SHP77 (cell line): ENCODE measurements at places on chromosomes 2 and 18.

- no peak for DNase-seq
Measured at GRCh38 chr2:137976274-137976673, 12.0 kb downstream of the HNMT start.

- peak; percentile 69 for DNase-seq
Measured at GRCh38 chr18:63422864-63423304, 608 bp upstream of the VPS4B start.

- DNase-seq = no peak
Measured at GRCh38 chr2:190964170-190964795, 49.7 kb downstream of the STAT1 start.

DNA sequence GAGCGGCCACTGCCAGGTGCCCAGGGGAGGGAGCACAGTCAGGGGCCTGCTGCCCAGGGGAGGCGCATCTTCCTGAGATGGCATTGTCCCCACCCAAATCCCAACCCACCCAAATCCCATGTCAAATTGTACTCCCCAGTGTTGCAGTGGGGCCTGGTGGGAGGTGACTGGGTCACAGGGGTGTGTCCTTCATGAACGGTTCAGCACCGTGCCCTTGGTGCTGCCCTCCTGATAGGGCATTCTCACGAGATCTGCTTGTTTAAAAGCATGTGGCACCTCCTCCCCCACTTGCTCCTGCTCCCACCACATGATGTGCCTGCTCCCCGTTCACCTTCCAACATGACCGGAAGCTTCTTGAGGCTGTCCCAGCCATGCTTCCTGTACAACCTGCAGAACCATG is 27.6 kb downstream of the ANKMY1 start:
- no peak for DNase-seq

DNA sequence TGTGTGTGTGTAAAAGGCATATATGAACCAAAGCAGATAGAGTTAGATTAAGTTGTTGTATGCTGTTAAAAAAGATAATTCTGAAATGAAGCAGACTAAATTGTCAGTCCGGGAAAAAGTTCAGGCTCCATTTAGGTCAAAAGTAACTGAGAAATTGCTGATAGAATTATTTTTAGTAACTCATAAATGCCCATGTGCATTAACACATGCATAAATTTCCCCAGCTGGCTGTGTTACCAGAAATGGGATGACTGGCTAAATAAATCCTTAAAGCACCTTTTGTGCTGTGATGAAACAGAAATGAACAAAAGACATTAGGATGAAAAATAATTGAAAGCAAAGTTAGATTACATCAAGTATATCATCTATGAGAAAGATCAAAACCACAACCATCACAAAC is 111.3 kb downstream of the NYAP2 start:
- DNase-seq = no peak

DNA sequence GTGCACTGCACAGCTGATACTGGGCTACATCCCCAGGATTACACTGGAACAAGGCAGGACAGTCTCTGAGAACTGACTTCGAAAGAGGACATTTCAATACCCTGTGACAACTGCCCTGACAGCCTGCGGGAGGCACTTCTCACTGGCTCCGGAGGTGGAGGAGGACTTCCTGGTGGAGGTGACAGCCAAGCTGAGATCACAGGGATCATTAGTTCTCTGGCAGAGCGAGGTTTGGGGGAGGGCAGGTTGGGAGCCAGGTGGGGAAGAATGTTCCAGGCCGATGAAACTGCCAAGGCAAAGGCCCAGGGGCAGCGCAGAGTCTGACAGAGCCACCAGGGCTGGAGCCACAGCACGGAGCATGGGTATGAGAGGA is 28.0 kb upstream of the NPAS2 start:
- DNase-seq = no peak

DNA sequence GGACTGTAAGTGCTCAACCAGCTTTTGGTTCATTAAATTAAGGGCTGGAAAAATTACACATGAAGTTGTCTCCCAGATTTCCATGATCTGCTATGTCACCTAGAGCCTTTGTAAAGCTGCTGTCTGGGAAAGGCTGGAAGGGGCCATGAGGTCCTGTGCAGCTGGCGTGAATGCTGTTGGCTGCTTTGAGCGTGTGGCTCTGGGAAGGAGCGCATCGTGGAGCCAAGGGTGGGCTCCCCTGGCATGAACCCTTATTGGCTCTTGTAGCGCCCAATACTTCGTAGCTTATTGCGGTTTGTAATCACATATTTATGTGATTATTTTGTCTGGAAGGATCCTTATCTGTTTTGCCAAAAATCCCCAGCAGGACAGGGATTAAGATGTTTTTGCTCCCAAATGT is 70.5 kb upstream of the LMAN1 start:
- DNase-seq = no peak
